ENCODE measurements at places on chromosomes 7 and 10. TPM values are rescaled to one million over a fixed set of nuclear protein-coding genes. Genes with fewer than 3 reads are reported as not detected.

- no peak for DNase-seq
These were observed 20.7 kb downstream of the RBM28 start for GRCh38 chr7:128323040-128323439.

DNA sequence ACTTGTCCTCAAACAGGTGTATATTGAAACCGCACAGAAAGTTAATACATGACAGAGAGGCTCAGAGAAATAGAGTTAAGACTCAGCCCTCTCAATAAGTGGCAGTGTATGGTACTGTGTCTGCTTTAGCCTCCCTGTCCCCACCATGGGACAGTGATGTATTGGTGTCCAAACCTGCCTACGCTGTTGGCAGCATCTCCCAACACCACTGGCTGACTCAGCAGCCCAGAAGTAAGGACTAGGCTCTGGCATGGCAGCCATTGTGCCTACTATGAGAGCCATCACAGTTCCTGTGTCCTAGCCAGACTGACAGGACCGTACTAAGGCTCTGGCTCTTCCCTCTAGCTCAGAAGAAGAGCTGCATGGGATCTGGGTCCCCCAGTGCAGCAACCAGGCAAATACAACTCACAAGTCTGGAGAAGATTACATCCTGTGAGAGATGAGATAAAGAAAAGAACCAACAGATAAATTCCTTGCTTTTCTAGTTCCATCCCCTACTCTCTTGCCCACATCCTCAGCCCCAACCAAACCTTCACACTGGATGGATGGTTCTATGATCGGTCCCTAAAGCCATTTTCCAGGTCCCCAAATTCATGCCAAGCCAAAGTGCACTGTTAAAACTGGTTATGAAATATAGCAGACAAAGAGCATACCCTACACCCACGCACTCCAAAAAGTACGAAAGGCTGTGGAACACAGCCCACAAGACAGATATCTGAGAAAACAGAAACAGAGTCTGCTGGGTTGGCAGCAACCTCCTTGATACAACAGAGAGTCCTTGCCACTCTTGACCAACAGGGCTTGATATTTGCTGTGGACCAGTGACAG, 44.1 kb upstream of the DMTF1 start:
- no peak for DNase-seq

DNA sequence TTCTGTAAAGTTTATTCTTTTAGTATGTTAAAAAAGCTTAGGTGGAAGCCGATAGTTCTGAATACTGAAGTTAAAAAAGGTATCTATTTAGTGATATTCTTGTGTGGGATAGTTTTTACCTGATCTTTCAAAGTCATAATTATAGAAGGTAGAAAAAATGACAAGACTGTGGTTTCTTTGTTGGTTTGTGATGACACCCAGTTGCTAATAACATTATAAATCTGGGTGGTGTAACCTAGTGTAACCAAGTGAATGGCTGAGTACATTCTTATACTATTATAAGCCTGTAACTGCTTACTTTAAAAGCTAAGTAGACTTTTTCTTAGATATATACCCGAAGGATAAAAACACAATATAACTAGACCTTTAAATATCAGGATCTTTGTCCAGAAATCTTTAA, 2.3 kb downstream of the CDK13 start:
- no peak for DNase-seq

- DNase-seq = no peak
These were observed 102.0 kb downstream of the SEMA3C start for GRCh38 chr7:80816806-80817205.

- DNase-seq = no peak
These were observed 340.8 kb upstream of the KLF6 start for GRCh38 chr10:4125776-4126175.

- DNase-seq = no peak
These were observed 159.8 kb downstream of the CHN2 start for GRCh38 chr7:29354340-29354739.

The TMEM270 gene
- not detected for total RNA-seq

The FEZF1 gene
- not detected for total RNA-seq

The COX19 gene
- total RNA-seq = 5.2 TPM
